CD8-positive, alpha-beta memory T cell (primary cell): ENCODE measurements at places on chromosomes 11 and 22.
A peak's percentile ranks its signal among the peaks of the same experiment; 100 is the strongest.

DNA sequence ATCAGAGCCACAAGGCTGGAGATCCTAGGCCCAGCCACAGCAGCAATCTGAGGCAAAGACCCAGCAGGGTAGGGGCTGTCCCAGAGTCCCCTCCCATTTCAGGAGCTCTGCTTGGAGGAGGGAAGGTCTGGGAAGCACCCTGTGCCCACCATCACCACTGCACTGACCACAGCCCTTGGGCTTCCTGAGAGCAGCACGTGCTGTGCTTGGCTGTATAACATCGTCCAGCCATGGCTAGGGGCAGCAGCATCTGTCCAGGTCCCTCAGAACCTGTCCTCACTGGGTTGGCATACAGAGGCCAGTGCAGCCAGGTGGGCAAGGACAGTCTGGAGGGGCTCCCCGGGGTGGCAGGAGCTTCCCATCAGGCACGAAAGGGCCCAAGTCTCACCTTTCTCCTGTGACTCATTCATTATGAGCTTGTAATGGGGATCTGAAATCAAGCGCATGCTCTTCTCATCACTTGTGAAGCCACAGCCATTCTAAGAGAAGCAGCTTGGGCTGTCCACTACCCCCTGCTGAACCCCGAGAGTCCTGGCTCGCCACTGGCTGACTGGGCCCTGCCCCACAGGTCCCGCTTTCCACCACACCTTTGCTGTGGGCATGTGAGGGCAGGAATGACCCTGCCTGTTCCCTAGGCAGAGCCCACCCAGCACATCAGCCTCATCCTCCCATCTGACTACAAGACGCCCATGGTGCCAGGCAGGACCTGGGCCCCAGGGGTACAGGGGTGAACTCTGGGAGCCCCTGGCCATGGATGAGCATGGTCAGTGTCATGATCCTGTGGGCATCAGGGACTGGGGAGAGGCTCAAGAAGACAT is 83.3 kb downstream of the MED15 start:
- no peak overlapping the region for H3K4me3 ChIP-seq
- no peak overlapping the region for H3K27ac ChIP-seq
- no peak for DNase-seq
- H3K4me1 ChIP-seq = no peaks in the 10 kb centered on the region

- H3K27ac ChIP-seq = no peak within 1 kb of the TSS
- H3K36me3 ChIP-seq = no peaks in the 10 kb centered on the region
- DNase-seq = peak; percentile 77
These were observed at the start of gene CDC42EP2 for GRCh38 chr11:65314501-65315203. Gene CDC42EP2, plus strand, starts transcription at chr11:65314866. Its CDS starts 6,033 bp downstream, at chr11:65320899.

DNA sequence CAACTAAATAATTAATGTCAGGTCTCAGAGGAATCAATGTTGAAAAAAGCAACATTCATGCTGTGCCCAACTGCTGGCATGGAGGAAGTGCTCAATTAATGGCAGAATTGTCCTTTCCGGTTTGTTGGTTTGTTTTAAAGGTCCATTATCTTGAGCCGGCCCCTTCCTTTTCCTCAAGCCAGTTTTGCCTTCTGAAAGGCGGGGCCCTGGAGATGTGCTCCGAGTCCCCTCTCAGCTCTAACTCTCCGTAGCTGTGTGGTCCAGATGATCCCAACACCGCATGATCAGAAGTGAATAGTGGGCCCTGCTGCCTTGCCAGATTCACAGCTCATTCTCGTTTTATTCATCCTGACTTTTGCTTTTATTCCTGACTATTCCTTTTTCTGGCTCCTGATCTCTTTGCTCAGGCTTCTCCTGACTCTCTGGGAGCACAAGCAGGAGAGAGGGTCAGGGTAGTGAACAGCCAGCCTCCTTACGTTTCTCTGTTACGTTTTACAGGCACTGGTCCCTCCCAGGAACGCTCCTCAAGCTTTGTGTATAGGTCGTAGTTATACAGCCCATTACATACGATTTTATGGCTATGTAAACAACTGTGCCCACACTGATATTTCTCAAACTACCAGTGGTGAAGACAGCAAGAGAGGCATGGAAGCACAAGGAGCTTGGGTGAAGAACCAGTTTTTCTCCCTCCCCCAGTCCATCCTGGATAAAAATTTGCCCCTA is 265.9 kb downstream of the LARGE1 start:
- no peak overlapping the region for H3K4me3 ChIP-seq
- DNase-seq = no peak
- no peaks in the 10 kb centered on the region for H3K36me3 ChIP-seq
- H3K27me3 ChIP-seq = no peaks in the 10 kb centered on the region

GRCh38 chr11:6219359-6219758 is 14.0 kb downstream of the C11orf42 start:
- DNase-seq = no peak
- peaks cover 49% of the 10 kb centered on the region for H3K36me3 ChIP-seq
- peaks cover 9% of the 10 kb centered on the region for H3K4me1 ChIP-seq
- H3K27ac ChIP-seq = no peak overlapping the region

DNA sequence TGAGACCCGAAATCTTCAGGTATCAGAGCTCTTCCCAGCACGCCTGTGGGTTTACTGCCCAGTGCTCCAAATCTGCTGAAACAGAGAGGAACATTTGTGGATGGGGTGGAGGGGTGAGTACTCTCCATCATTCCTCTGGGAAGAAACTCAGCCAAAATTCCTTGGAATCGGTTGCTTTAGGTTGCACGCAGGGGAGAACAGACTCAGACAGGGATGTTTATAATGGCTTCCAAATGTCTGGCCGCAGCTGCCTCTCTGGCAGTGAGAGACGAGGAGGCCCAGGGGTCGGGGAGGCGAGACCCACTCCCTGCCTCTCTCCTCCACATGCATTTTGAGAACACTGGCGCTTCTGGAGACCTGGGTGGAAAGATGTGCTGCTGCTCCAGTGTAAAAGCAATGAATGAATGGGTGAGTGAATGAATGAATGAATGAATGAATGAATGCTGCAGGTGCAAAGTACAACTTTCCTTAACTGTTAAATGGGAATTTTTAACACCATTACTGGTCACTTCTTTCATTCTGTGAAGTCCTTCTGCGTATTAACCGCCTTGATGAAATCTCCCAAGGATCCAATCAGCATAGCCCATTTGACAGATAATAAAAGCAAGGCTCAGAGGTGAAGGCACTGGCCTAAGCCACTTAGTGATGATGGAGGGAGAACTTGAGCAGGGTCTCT is 437.4 kb downstream of the MIAT start:
- no peaks in the 10 kb centered on the region for H3K4me1 ChIP-seq
- no peak overlapping the region for H3K4me3 ChIP-seq
- DNase-seq = no peak
- H3K36me3 ChIP-seq = no peaks in the 10 kb centered on the region
- H3K27ac ChIP-seq = no peak overlapping the region

- no peaks in the 10 kb centered on the region for H3K27me3 ChIP-seq
- no peaks in the 10 kb centered on the region for H3K4me1 ChIP-seq
- H3K4me3 ChIP-seq = no peak overlapping the region
- no peak for DNase-seq
- no peak overlapping the region for H3K27ac ChIP-seq
These were observed 515.1 kb downstream of the INSC start for GRCh38 chr11:15629690-15630321.

DNA sequence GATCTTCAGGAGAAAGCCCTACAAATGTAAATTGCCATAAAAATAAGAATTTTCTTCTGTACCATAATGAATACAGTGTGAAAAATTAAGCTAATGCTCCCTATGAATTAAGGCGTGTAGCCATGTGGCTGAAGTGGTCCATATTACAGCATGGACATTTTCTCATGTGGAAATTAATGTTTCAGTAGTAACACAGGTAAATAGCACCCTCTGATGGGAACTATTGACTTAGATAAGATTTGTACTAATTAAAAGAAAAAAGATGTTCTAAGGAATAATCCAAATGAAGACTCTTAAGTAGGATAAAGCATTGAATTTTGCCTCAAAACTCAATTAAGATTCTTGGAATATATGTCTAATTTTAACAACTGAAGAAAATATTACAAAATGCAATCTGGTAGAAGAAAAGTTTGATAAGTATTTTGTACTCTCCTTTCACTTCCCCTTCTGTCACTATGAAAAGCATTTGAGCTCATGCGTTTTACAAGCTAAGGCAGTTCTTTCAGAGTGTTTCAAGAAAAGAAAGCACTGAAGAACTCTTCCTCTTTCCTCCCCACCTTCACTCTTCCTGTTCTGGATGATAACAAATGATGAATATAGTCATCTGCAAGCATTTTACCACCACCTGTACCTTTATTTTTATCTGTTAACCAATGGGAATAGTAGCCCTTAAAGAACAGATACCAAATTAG is 9.9 kb upstream of the OR8D2 start:
- H3K27ac ChIP-seq = no peak overlapping the region
- no peaks in the 10 kb centered on the region for H3K4me1 ChIP-seq
- no peak for DNase-seq
- no peaks in the 10 kb centered on the region for H3K27me3 ChIP-seq
- no peak overlapping the region for H3K4me3 ChIP-seq
- H3K36me3 ChIP-seq = no peaks in the 10 kb centered on the region

GRCh38 chr11:28598531-28598930 is 490.3 kb downstream of the METTL15 start:
- no peaks in the 10 kb centered on the region for H3K36me3 ChIP-seq
- no peaks in the 10 kb centered on the region for H3K4me1 ChIP-seq
- no peak overlapping the region for H3K27ac ChIP-seq
- H3K27me3 ChIP-seq = no peaks in the 10 kb centered on the region
- DNase-seq = no peak

DNA sequence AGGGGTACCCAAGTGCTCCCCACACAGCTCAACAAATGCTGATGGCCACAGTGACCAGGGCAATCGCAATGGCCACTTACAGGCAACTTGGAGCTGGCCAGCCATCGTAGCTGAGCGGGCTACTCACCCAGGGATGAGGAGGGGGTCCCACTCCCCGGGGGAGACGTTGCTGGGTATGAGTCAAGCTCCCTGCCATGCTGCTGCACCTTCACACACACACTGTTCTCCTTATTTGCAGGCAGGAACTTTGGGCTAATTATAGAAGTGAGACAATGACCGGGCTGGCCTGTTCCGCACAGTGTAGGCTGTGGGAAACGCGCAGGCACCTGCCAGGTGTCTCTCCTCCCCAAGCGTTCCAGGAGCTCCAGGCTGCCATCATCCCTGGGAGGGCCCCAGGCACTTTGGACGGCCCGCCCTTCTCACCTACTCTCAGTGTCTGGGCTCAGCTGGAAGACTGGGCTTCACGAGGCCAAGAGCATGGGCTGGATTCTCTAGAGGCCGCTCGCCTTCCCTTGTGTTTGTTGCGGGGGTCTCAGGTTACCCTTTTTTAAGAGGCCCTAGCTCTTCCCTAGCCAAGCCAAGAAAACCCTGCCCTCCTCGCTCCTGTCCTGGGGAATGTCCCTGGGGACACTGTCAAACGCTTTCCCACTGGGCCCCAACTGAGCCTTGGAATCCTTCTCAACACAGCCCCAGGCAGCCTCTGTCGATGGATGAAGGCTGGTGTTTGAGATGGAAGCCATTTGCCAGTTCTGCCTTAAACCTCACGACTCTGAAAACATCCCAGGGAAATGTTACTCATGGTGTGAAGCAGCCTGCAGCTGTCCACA is 73.0 kb downstream of the RTL6 start:
- no peaks in the 10 kb centered on the region for H3K4me1 ChIP-seq
- no peak overlapping the region for H3K4me3 ChIP-seq
- H3K27me3 ChIP-seq = peaks cover 4% of the 10 kb centered on the region
- H3K27ac ChIP-seq = no peak overlapping the region
- H3K36me3 ChIP-seq = no peaks in the 10 kb centered on the region

- DNase-seq = no peak
- H3K27me3 ChIP-seq = no peaks in the 10 kb centered on the region
- H3K36me3 ChIP-seq = no peaks in the 10 kb centered on the region
- H3K4me1 ChIP-seq = peaks cover 80% of the 10 kb centered on the region
These were observed 40.4 kb downstream of the TNRC6B start for GRCh38 chr22:40218152-40218551.

- H3K4me3 ChIP-seq = no peak overlapping the region
- no peaks in the 10 kb centered on the region for H3K27me3 ChIP-seq
- no peak overlapping the region for H3K27ac ChIP-seq
- H3K36me3 ChIP-seq = no peaks in the 10 kb centered on the region
- no peaks in the 10 kb centered on the region for H3K4me1 ChIP-seq
These were observed 1080.8 kb downstream of the BRD1 start for GRCh38 chr22:48746789-48747425.

DNA sequence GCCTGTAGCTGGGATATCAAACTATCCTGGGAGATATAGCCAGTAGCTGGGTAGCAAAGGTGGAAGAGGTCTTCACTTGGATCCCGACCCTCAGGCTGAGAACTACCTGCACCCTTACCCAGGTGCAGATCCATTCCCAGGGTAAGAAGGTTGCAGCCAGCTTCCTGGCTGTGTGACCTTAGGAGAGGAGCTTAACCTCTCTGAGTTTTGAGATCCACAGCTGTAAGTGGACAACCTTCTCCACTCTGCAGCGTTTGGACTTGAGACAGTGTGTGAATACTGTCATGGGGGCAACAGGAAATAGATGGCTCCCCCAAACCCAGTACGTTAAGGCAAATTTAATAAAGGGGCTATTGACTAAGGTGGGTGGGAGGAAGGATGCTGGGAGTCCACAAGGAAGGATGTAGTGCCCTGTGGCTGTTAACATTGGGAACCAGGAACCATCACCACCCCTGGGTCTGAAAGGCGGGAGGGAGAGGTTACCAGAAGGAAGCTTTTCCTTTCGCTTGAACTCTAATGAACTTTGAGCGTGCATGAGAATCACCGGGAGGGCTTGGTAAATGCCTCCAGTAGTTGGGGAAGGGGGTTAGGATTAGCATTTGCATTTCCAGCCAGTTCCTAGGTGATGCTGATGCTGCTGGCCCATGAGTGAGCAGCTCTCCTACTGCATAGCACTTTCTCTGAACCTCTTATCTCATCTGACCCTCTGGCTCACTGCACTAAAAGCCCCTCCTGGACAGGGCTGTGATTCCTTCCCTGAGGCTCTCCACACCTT is 24.4 kb downstream of the SGSM1 start:
- H3K36me3 ChIP-seq = no peaks in the 10 kb centered on the region
- H3K4me3 ChIP-seq = no peak overlapping the region
- H3K4me1 ChIP-seq = no peaks in the 10 kb centered on the region
- no peaks in the 10 kb centered on the region for H3K27me3 ChIP-seq

GRCh38 chr11:32333320-32333991 is 101.9 kb downstream of the WT1 start:
- H3K4me1 ChIP-seq = no peaks in the 10 kb centered on the region
- no peaks in the 10 kb centered on the region for H3K27me3 ChIP-seq
- H3K4me3 ChIP-seq = no peak overlapping the region
- no peak for DNase-seq
- H3K27ac ChIP-seq = no peak overlapping the region

- no peak overlapping the region for H3K4me3 ChIP-seq
- no peaks in the 10 kb centered on the region for H3K27me3 ChIP-seq
- no peak for DNase-seq
These were observed 92.7 kb upstream of the TBCEL start for GRCh38 chr11:120931057-120931779.

GRCh38 chr11:11984563-11984962 is 23.9 kb downstream of the DKK3 start:
- no peaks in the 10 kb centered on the region for H3K36me3 ChIP-seq
- DNase-seq = no peak
- no peak overlapping the region for H3K4me3 ChIP-seq
- H3K27me3 ChIP-seq = no peaks in the 10 kb centered on the region
- H3K27ac ChIP-seq = no peak overlapping the region
